ENCODE measurements at places on chromosomes 1 and 21. TPM values are rescaled to one million over a fixed set of nuclear protein-coding genes. Genes with fewer than 3 reads are reported as not detected.

GRCh38 chr1:39940253-39940652 lies 14.7 kb upstream of the MFSD2A start:
- H3K4me1 ChIP-seq, result no peaks in the 10 kb centered on the region
- H3K4me3 ChIP-seq, result no peak overlapping the region
- no peak for DNase-seq
- H3K27ac ChIP-seq, result no peak overlapping the region
- H3K27me3 ChIP-seq, result peaks cover 27% of the 10 kb centered on the region
- H3K36me3 ChIP-seq, result no peaks in the 10 kb centered on the region

- no peak overlapping the region for H3K27ac ChIP-seq
- no peaks in the 10 kb centered on the region for H3K36me3 ChIP-seq
- no peaks in the 10 kb centered on the region for H3K27me3 ChIP-seq
- DNase-seq, result no peak
- H3K4me1 ChIP-seq, result peaks cover 2% of the 10 kb centered on the region
Measured at GRCh38 chr1:200980452-200980772, 43.1 kb downstream of the KIF21B start.

DNA sequence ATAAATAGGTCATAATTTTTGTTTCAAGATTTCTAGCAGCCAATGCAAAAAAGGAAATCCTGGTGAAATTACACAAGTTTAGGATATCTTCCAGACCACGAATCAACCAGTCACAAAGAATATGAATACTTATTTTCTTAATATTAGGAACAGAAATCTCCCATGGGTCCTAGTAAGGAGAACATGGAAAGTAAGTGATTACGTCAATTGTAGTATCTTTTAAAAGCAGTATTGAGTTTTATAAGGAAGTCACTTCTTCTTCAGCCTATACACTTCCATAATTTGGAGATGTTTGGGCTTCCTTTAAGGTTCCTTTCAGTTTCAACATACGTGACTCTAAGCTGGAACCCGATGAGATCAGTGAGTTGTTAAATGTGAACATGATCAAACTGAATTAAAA lies 534.5 kb downstream of the USP25 start:
- no peaks in the 10 kb centered on the region for H3K27me3 ChIP-seq
- H3K27ac ChIP-seq, result no peak overlapping the region
- no peak for DNase-seq
- H3K4me3 ChIP-seq, result no peak overlapping the region

DNA sequence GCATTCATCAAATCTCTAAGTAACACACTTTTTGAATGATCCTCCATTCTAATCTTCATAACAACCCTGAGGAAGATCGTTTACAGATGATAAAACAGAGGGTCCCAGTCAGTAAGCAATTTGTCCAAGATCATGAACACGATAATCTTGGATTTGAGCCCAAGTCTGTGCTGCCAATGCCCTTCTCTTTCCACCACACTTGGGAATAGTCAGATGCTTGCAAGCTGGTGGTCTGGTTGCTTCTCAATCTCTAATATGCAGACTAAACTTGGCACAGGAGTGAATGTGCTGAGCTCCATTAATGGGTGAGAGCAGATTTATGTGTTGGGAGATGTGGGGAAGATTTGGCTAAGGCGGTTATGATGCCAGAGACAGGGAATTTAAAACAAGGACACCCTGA lies 430.6 kb upstream of the DAB1 start:
- no peaks in the 10 kb centered on the region for H3K36me3 ChIP-seq
- no peak overlapping the region for H3K27ac ChIP-seq
- H3K4me3 ChIP-seq, result no peak overlapping the region
- no peaks in the 10 kb centered on the region for H3K27me3 ChIP-seq
- no peak for DNase-seq

Gene S100A7
- total RNA-seq, result not detected

Measured in IMR-90 (cell line).